ENCODE measurements at places on chromosomes 5 and 9.
A peak's percentile ranks its signal among the peaks of the same experiment; 100 is the strongest.

DNA sequence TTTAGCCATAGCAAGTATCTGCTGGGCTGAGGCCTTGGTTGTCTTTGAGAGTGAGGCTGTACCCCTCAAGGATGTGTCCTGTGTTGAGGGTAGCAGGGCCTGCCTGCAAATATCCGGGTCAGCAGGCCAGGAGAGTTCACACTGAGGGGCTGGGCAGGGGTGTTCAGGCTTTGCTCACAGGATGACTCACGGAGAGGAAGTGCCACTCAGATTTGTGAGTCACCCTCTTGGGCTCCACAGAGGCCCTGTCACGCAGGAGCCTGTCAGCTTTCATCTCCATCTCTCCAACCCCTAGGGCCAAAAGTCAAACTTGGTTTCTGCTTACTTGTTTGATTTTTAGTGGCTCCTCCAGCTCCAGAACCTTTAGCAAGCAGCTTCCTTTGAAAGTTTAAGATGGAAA lies 211.5 kb downstream of the SEC61B start:
- DNase-seq = peak; percentile 95

DNA sequence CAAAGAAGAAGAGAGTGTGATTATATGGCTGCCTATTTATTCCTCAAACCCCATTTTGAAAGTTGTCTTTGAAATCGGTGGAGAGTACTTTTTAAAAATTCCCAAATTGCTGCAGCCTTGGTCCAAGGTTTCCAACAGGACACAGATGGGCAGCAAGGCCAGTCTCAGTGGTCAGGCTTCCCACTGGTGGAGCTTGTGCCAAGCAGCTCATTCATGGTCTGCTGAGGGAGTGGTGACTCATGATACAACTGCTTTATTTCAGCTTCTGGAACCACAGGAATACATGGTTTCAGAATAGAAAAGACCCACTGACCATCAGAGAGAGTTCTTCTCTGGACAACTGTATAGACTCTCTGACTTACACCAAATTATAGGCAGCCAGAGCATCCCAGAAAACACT lies 673.1 kb upstream of the KLF4 start:
- peak; percentile 23 for DNase-seq

DNA sequence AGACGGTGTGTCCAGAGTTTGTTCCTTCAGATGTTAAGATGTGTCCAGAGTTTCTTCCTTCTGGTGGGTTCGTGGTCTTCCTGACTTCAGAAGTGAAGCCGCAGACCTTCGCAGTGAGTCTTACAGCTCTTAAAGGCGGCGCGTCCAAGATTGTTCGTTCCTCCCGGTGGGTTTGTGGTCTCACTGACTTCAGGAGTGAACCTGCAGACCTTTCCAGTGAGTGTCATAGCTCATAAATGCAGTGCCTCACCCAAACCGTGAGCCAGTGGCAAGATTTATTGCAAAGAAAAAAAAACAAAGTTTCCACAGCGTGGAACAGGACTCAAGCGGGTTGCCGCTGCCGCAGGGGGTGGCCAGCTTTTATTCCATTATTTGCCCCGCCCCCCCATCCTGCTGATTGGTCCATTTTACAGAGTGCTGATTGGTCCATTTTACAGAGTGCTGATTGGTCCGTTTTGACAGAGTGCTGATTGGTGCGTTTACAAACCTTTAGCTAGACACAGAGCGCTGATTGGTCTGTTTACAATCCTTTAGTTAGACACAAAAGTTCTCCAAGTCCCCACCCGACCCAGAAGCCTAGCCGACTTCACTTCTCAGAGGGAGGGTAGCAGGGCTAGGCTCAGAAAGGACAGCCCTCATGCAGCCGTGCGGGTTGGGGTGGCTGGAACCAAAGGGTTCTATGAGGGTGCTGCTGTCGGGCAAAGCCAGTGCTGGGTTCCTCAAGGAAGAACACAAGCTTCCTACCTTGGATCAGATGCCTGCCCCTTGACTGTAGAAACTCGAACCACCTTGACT lies 9.1 kb upstream of the RNF130 start:
- DNase-seq = no peak

GRCh38 chr9:37027582-37028419 lies 6.3 kb downstream of the PAX5 start:
- peak; percentile 97 for DNase-seq

GRCh38 chr5:135130261-135131215 lies 96.5 kb upstream of the PITX1 start:
- DNase-seq = peak; percentile 27

DNA sequence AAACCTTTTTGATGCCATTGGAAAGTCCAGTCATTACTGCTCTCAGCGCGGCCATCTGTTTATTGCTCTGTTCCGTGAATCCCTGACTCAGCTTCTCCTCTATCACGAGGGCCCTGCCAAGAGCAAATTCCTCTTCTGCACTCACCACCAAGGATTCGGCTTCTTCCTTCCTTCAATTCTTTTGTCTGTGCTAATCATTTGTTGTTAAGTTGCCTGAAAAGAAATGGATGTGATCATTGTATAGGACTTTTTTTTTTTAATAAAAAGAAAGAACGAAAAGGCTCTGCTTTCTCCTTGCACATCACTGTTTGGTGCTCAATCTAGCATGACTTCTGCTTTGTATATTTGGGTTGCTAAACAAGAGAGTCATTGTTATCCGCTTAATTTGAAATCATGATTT lies 128.7 kb upstream of the PIK3R1 start:
- no peak for DNase-seq

- no peak for DNase-seq
These were observed 146.2 kb upstream of the PHYKPL start for GRCh38 chr5:178378527-178379484.

GRCh38 chr5:159773062-159773924 lies 143.0 kb upstream of the ADRA1B start:
- DNase-seq = peak; percentile 96

DNA sequence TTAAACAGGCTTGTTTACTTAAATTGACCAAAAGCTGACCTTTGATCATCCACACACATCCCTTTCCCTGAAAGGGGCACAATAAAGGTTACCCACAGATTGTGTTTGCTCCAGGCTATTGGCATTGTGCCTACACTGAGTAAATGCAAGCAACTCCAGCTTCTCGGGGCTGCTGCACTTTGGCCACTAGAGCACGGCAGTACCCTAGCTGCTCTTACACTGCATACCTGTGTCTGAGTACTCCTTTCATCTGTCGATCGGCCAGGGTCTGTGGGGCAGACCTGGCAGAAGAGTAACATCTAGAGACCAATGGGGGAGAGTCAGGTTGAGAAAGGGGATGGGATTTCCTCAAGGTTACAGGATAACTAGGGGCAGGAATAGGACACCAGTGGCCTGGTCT lies 281.9 kb upstream of the NMUR2 start:
- DNase-seq = peak; percentile 29

DNA sequence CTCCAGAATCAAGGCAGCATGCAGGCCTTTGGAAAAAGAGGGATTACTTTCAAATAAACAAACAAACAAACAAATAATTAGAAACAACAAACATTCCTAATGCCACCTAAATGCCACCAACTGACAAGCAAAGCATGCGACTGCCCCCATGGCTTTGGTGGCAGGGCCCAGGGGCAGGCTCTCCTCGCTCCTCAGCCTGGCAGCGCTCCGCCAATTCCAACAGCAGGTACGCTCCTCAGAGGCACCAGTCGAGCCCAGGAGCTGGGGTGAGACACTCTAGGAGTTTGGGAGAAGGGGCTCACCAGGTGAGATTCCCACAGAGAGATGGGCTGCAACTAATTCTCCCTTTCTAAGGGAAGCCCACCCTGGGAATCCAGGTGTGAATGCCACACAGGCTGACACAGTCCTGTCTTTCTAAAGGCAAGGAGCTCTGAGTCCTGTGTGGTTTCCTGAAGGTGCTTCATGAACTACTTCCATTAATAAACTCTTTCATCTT lies 27.8 kb downstream of the CSF2 start:
- no peak for DNase-seq

- no peak for DNase-seq
These were observed 322.5 kb downstream of the PDE4D start for GRCh38 chr5:59571067-59571466.

GRCh38 chr5:175823731-175824525 lies 47.5 kb upstream of the CPLX2 start:
- DNase-seq = peak; percentile 88

- peak; percentile 52 for DNase-seq
These were observed 18.4 kb downstream of the POU5F2 start for GRCh38 chr5:93723005-93723404.

- DNase-seq = no peak
These were observed 114.5 kb downstream of the COL5A1 start for GRCh38 chr9:134756098-134756497.

DNA sequence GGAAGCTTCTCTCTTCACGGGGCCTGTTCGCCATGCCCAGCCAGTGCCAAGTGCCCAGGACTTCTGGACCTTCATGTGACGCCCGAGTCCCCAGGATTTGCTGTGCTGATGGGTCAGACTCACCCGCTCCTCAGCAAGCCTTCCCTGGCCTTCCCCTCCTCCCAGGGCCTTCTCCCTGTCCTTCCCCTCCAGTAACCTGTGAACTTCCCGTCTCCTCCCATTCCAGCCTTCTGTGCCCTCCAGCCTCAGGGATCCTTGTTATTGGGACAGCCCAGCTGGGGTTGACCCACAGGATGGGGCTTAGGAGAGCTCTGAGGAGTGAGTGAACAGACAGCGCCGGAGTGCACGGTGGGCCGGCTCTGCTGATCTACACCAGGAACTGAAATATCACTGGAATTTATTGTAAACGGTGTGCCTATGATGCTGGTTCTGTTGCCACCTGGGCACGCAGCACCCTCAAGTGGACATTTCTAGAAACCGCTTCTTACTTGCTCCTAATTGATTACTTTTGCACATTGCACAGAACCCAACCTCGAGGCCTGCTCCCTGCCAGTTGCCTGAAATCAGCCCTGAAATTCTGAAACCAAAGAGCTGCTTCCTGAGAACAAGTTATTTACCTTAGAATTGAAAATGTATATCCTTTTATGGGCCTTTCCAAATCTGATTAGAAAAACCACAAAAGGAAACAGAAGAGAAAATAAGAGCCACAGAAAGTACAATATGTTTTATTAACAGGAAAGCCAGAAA lies 1.5 kb downstream of the SPAAR start:
- peak; percentile 75 for DNase-seq

DNA sequence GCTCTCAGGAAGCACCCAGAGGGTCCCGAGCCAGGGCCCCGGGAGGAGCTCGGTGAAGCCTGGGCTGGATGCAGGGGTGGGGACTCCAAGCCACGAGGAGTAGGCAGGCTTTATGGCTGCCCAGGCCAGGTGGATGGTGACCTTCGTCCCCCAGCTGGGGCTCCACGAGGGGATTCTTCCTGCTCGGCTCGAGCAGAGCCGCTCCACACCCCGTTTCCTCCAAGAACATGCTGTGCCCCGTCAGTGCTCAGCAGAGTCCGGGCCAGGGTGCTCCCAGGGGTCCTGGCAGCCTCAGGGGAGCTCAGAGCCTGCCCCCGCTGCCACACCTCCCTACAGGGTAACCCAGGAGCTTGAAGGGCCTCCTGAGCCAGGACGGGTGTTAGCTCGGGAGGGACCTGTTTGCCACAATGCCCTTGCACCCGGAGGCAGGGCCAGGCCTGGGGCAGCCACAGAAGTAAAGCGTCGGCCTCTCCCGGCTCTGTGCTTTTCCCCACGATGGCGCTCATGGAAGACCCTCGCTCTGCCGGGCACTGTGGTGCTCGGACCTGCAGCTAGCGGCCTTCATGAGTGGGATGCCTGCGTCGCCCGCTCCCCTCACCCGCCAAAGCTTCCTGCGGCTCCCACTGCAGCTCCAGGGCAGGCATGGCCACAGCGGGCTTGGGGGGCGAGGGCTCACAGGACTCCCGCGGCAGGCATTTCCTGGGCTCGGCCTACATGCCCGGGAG lies 86.8 kb downstream of the KCNT1 start:
- DNase-seq = no peak

DNA sequence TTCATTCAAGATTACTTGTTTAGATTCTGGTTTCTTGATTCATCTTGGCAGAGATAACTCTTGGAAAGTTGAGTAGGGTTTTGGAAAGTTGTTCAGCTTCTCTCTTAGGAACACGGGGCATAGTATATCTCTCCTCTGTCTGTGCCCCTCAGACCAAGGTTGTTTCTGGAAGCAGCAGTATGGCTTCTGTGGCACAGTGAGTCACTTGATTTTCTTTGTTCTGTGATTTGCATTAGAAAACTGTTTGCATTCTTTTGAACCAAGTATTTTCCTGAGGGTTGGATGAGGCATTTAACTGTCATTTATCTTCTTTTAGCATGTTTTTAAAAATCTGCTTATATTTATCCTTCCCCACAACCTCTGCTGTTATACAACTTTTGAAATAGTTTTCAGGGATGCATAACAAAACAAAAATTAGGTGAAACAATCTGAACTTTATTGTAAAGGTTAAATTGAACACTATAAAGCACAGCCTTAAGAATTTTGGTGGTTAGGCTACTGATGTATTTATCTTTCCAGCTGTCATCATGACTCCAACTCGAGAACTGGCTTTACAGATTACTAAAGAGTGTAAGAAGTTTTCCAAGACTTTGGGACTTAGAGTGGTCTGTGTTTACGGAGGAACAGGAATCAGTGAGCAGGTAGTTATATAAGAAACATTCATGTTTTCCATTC lies 26.5 kb downstream of the DDX46 start:
- DNase-seq = no peak

GRCh38 chr5:179827680-179828079 lies 7.0 kb downstream of the SQSTM1 start:
- peak; percentile 33 for DNase-seq

GRCh38 chr5:93724791-93725190 lies 16.6 kb downstream of the POU5F2 start:
- DNase-seq = no peak

DNA sequence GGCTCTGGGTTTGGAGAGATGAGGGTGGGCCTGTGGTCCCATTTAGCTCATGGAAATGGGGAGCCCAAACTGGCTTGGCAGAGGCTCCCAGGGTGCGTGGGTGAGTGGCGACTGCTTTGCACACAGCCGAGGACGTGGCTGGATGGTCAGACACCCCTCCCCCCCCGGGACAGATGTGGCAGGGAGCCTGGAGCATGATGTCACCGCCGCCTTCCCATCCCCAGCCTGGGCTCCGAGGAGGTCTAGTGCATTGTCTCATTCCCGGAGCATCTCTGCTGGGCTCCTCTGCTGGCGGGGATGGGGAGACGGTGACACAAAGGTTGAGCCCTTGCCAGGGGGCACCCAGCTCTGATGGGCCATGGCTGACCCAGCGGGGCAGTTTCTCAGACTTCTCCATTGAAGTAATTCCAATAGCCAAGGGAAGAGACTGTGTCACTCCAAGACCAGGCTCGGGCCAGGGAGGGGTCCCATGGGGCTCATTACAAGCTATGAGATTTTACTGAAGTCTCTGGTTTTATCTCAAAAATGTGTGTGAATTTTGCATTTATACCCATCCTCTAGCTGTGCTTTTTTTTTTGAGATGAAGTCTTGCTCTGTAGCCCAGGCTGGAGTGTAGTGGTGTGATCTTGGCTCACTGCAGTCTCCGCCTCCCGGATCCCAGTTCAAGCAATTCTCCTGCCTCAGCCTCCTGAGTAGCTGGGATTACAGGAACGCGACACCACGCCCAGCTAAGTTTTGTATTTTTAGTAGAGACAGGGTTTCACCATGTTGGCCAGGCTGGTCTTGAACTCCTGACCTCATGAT lies 36.1 kb downstream of the HMCN2 start:
- no peak for DNase-seq

- no peak for DNase-seq
These were observed 6.2 kb downstream of the ADAMTSL2 start for GRCh38 chr9:133540698-133541025.
